Melanocyte of skin (primary cell): ENCODE measurements at places on chromosomes 11 and 22. TPM values are rescaled to one million over a fixed set of nuclear protein-coding genes. Genes with fewer than 3 reads are reported as not detected.

The MED15 gene
- 82.9 and 91.2 TPM in 2 replicates for total RNA-seq

The OOSP2 gene
- not detected in 2 replicates for total RNA-seq

The OR51E2 gene
- total RNA-seq: not detected in 2 replicates

The KIAA0930 gene
- total RNA-seq: 221 and 268 TPM in 2 replicates

The NEFH gene
- total RNA-seq: 0.31 and 1.3 TPM in 2 replicates

The CBX7 gene
- total RNA-seq: 1.2 and 2.0 TPM in 2 replicates

The MS4A6E gene
- total RNA-seq: not detected in 2 replicates

The SCN4B gene
- under 0.01 TPM in 1 of 2 replicates, not detected in the other for total RNA-seq

The ASRGL1 gene
- total RNA-seq: 2.1 and 4.4 TPM in 2 replicates

The RTN4R gene
- total RNA-seq: 2.4 and 6.9 TPM in 2 replicates

The SLC22A8 gene
- not detected in 2 replicates for total RNA-seq

The TSKU gene
- total RNA-seq: 13.3 and 14.2 TPM in 2 replicates

The FREY1 gene
- 0.33 and 0.93 TPM in 2 replicates for total RNA-seq

The TMA7B gene
- 0.15 TPM in 1 of 2 replicates, not detected in the other for total RNA-seq

The OR51B5 gene
- 0.36 TPM in 1 of 2 replicates, not detected in the other for total RNA-seq

The PRRG4 gene
- 3.4 and 6.5 TPM in 2 replicates for total RNA-seq

The EFEMP2 gene
- 6.5 TPM in 2 replicates for total RNA-seq

The GLYAT gene
- not detected in 2 replicates for total RNA-seq

The PGA5 gene
- total RNA-seq: not detected in 2 replicates

The B3GAT1 gene
- 0.67 and 3.1 TPM in 2 replicates for total RNA-seq

The B4GALNT4 gene
- total RNA-seq: 15.8 and 40.3 TPM in 2 replicates

The INTS4 gene
- 46.8 and 46.9 TPM in 2 replicates for total RNA-seq

The SPDYC gene
- total RNA-seq: not detected in 2 replicates

The TMEM191C gene
- 1.0 and 3.6 TPM in 2 replicates for total RNA-seq

The ARHGEF17 gene
- total RNA-seq: 19.0 and 19.9 TPM in 2 replicates

The WNT7B gene
- not detected in 2 replicates for total RNA-seq

The MTA2 gene
- 163 and 164 TPM in 2 replicates for total RNA-seq

The GRAP2 gene
- 0.33 and 1.7 TPM in 2 replicates for total RNA-seq

The ST14 gene
- not detected in 2 replicates for total RNA-seq

The OR8D4 gene
- not detected in 2 replicates for total RNA-seq

The BIRC3 gene
- 0.46 and 0.67 TPM in 2 replicates for total RNA-seq

The CARNS1 gene
- total RNA-seq: not detected in 2 replicates

The PAX6 gene
- not detected in 2 replicates for total RNA-seq

The HPX gene
- total RNA-seq: 0.34 and 0.73 TPM in 2 replicates

The PPFIA1 gene
- 65.6 and 73.7 TPM in 2 replicates for total RNA-seq

The DDX25 gene
- 0.69 and 1.1 TPM in 2 replicates for total RNA-seq

The PAMR1 gene
- 1.1 and 1.3 TPM in 2 replicates for total RNA-seq

The GALNT18 gene
- total RNA-seq: 22.3 and 27.9 TPM in 2 replicates

The HSPB2 gene
- 0.31 and 1.00 TPM in 2 replicates for total RNA-seq

The MUC2 gene
- total RNA-seq: not detected in 2 replicates

The PIWIL4 gene
- 0.73 and 1.0 TPM in 2 replicates for total RNA-seq

The ANGPTL5 gene
- total RNA-seq: not detected in 2 replicates

The FGF3 gene
- total RNA-seq: not detected in 2 replicates

The TRIM48 gene
- not detected in 2 replicates for total RNA-seq

The BARX2 gene
- total RNA-seq: not detected in 2 replicates

The CHRNA10 gene
- 0.73 and 1.0 TPM in 2 replicates for total RNA-seq
